ENCODE measurements at places on chromosomes 7 and 10. TPM values are rescaled to one million over a fixed set of nuclear protein-coding genes. Genes with fewer than 3 reads are reported as not detected.

PDE1C gene
- total RNA-seq, result 25.5 TPM

DNA sequence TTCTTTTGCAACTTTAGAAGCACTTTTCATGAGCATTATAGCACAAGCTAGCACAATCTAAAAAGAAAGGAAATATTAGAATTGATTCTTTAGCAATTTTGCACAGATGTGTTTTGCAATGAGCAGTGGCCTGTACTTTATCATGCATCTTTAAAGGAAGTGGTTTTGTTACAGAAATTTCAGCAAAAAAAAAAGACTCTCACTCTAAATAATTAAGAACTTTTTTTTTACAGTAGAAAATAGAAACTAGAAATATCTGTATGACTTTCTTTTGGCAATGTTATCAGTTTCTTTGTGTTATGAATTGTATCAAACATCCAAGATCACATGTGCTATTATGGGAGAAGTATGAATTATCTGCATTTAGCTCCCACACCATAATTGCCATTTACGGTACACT is 195.7 kb upstream of the KLF6 start:
- H3K27me3 ChIP-seq, result no peaks in the 10 kb centered on the region
- no peaks in the 10 kb centered on the region for H3K4me1 ChIP-seq
- H3K27ac ChIP-seq, result no peak overlapping the region
- DNase-seq, result no peak

DNA sequence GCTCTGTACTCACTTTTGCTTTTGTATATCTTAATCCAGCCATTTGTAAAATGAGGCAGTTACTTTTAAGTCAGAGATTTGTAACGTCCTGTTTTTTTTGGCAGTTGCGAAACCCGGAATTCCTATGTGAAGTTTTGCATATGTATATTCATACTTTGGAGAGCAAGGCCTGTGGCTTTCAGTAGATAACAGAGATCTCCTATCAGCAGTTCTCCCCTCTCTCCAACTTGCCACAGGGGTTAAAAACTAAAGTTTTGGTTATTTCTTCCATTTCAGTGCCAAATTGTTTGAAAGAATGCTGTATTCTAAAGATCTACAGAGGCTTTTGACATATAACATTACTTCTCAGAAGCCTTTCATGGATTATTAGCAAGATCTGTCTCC is 102.4 kb downstream of the EXOC4 start:
- H3K36me3 ChIP-seq, result no peaks in the 10 kb centered on the region
- H3K4me3 ChIP-seq, result no peak overlapping the region
- peaks cover 16% of the 10 kb centered on the region for H3K4me1 ChIP-seq
- H3K27me3 ChIP-seq, result no peaks in the 10 kb centered on the region

- no peak overlapping the region for H3K4me3 ChIP-seq
- DNase-seq, result no peak
- no peaks in the 10 kb centered on the region for H3K36me3 ChIP-seq
- H3K27ac ChIP-seq, result no peak overlapping the region
- no peaks in the 10 kb centered on the region for H3K4me1 ChIP-seq
- no peaks in the 10 kb centered on the region for H3K27me3 ChIP-seq
Observed at GRCh38 chr10:86061278-86062197, 305.1 kb downstream of the GRID1 start.

DNA sequence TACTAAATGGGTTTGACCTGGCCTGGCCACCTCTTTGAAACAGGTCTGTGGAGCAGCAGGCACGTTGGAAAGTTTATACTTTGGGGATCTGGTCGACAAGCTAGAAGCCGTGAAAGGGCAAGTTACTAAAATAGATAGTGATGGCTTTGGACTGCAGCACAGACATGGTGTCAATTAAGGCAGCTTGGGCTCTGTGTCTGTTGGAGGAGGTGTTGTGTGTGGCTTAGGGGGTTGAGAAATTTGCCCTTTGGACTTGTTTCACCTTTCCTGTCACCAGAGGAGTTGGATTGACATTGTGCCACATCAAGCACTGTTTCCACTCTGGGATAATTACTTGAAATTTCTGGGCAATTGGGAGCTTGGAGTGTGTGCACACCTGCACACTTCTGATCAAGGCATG is 251.8 kb upstream of the MKI67 start:
- no peak for DNase-seq
- no peaks in the 10 kb centered on the region for H3K4me1 ChIP-seq
- H3K27me3 ChIP-seq, result no peaks in the 10 kb centered on the region
- H3K36me3 ChIP-seq, result no peaks in the 10 kb centered on the region
- no peak overlapping the region for H3K4me3 ChIP-seq
- H3K27ac ChIP-seq, result no peak overlapping the region

GRCh38 chr10:101062232-101063049 is 652 bp downstream of the KAZALD1 start:
- H3K4me1 ChIP-seq, result peaks cover 70% of the 10 kb centered on the region
- H3K27me3 ChIP-seq, result no peaks in the 10 kb centered on the region
- H3K27ac ChIP-seq, result peak overlapping the region; percentile 95
- DNase-seq, result no peak
- no peaks in the 10 kb centered on the region for H3K36me3 ChIP-seq

PPP1R9A gene
- 22.4 TPM for total RNA-seq

C10orf105 gene
- not detected for total RNA-seq

DNA sequence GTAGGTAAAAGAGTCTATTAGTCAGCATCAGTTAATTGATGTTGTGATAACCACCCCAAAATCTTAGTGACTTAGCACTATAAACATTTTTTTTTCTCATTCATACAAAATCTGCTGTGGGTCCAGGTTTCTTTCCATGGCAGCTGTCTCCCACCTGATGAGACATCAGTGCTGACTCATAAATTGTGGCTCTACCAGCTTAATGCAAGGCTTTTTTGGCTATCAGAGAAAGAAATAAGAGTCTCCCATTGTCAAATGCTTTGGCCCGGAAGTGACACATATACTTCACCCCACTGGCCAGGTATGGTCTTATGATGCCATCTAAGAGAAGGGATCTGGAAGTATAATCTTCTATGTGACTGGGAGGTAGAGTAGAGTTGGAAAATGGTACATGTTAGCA is 14.5 kb downstream of the DNAJB9 start:
- no peak for DNase-seq
- H3K4me3 ChIP-seq, result no peak overlapping the region
- H3K27ac ChIP-seq, result no peak overlapping the region
- peaks cover 4% of the 10 kb centered on the region for H3K36me3 ChIP-seq
- no peaks in the 10 kb centered on the region for H3K4me1 ChIP-seq
- H3K27me3 ChIP-seq, result no peaks in the 10 kb centered on the region

ELOVL3 gene
- not detected for total RNA-seq
